Stimulated activated CD8-positive, alpha-beta memory T cell treated with anti-CD3 and anti-CD28 coated beads, Interleukin-4, amount 100 ng/mL, for 4 hours (primary cell): ENCODE measurements at places on chromosomes 13 and 19.

- DNase-seq: no peak
Measured at GRCh38 chr13:60417734-60418133, 20.7 kb downstream of the TDRD3 start.

GRCh38 chr13:98189841-98190505 lies 12.9 kb upstream of the RNF113B start:
- DNase-seq: no peak

- no peak for DNase-seq
Measured at GRCh38 chr13:40313269-40314200, 352.9 kb downstream of the FOXO1 start.

DNA sequence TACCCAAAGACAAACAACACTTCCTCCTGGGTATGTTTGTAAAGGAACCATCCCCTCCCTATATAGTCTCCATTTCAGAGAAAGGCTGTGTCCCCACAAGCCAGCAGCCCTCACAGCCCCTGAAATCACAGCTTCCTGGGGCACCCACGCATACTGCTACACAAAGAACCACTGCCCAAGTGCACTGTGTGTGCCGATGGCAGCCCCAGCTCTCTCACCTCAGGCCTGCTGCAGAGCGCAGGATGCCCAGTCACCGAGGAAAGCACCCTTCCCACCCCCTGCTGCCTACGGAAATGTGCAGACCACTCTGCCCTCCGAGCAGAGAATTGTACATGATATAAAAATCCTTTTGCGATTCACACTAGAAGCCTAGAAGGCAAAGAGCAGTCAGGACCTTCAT lies 39.4 kb downstream of the SOHLH2 start:
- no peak for DNase-seq

DNA sequence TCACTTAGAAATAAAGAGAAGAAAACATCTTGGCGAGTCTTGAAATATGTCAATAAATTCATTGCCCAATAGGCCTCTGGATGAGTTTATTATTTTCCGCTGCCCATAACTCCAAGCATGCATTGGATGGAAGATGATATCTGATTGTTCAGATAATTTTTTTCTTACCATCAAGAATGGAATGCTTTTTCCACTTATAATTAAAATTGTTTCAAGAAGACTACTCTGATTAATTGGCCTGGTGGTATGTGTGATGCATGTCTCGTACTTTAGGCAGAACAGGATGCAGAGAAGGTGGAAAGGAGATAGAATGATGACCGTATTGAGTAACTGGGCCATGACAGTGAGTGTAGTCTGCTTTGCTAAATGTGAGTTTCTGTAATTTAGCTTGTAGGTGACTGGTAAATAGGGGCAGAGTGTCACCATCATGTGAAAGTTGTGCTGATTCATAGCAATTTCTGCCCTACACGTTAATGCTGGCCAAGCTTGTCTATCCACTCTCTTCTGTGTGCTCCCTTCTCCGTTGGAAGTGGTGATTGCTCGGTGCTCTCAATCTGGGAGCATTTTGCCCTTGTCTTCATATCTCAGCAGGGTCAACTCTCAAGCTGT lies 13.5 kb upstream of the SPATA13 start:
- no peak for DNase-seq

DNA sequence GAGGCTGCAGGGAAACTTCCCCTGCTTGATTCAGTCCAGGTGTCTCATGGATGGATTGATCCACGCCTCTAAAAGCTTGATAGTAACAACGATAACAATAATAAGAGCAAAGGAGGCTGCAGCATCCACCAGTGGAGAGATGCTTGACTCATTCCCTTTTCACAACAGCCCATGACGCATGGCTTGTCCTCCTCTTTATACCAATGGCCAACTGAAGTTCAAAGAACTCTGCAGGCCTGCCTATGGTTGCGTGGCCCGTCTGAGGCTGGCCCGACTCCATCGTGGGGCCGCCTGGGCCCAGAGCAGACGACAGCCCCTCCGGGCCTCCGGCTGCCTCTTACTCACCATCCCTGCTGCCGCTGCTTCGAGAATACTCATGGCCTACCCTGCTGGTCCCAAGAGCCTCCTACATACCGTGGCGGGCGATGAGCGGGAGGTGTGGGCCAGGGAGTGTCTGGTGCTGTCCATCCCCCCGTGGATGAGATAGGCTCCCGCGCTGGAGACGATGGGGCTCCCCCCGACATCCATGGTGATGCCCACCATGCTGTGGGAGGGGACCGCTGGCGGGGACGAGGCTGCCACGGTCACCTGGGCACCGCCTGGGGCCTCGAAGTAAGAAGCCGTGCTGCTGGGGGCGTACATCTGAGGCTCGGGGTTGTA lies 61.8 kb upstream of the RANBP3 start:
- no peak for DNase-seq

DNA sequence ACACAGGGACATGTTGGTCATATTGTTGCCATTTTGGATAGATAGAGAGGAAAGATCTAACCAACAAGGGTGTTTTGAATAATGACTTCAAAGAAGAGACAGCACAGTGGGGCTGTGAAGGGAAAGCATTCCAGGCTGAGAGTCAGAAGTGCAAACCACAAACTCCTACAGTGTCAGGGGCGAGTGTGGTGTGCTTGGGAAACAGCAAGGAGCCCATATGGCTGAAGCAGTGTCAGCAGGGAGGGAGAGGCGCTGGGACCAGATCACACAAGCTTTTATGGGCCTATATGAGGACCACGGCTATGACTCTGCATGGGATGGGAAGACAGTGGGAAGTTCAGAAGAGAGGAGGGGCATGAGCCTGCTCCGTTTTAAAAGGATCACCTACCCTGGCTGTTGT lies 166.4 kb downstream of the MYO16 start:
- no peak for DNase-seq

GRCh38 chr13:75804605-75805004 lies 168.5 kb downstream of the LMO7 start:
- no peak for DNase-seq

DNA sequence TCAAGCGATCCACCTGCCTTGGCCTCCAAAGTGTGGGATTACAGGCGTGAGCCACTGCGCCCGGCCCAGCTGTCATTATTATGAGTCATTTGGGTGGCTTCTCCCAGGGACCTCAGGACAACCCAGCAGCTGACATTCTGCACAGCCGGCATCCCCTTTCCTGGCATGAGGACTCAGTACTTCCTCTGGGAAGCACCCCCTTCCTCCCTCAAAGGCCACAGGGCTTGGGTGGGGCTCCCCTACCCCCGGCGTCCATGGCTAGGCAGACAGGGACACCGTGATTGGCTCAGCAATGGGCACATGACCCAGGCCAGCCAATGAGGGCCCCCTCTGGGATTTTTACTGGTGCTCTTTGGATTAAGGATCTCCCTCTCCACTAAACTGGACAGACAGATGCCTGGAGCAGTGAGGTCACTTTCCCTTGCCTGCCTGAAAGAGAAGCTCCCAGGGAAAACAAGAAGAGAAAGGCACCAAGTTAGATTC lies 6.0 kb downstream of the KANK2 start:
- DNase-seq: no peak

DNA sequence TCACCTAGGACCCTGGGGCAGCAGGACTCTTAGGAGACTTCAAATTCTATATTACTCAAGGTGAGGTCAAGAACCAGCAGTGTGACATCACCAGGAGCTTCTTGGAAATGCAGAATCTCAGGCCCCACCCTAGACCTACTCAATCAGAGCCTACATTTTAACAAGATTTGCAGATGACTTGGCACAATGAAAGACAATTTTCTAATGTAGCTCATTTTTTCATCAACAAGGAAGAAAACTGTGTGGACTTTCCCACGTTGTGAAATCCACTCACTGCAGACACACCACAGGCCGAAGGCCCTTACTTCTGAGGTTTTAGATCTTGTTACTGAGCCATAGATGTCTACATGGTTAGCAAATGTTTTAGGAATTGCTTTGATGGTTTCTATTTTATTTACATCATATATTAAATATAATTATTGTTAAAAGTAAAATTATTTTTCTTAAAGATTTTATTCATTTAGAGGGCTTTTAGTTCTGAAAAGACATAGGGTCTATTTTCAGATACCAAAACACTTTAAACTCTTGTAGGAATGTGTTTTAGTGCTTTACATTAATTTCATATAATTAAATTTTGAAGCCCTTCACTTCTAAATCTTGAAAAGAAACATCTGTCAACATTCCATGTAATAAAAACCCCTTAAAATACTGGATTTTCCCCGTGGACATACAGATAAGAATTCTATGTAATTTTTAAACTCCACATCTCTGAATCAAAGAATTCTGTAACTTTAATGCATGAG lies 18.5 kb upstream of the STARD13 start:
- no peak for DNase-seq

- DNase-seq: no peak
Measured at GRCh38 chr13:48648446-48648845, 5.3 kb upstream of the CYSLTR2 start.

- peak; percentile 10 for DNase-seq
Measured at GRCh38 chr13:24053519-24054251, 106.8 kb upstream of the SPATA13 start.
